ENCODE measurements at places on chromosomes 16 and 17.

- no peak for DNase-seq
These were observed 26.0 kb downstream of the LIG3 start for GRCh38 chr17:35006345-35006744.

GRCh38 chr17:41403404-41404023, 6.1 kb upstream of the KRT31 start:
- DNase-seq = no peak

- peak; percentile 52 for DNase-seq
These were observed 2.7 kb downstream of the WDR59 start for GRCh38 chr16:74982256-74982655.

DNA sequence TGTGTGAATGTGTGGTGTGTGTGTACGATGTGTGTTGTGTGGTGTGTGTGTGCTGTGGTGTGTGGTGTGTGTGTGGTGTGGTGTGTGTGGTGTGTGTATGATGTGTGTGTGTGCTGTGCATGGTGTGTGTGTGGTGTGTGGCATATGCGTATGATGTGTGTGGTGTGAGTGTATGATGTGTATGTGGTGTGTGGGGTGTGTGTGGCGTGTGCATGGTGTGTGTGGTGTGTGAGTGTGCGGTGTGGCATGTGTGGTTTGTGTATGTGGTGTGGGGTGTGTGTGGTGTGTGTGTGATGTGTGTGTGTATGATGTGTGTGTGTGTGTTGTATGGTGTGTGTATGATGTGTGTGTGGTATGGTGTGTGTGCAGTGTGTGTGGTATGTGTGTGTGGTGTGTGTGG, 50.5 kb upstream of the MPHOSPH6 start:
- DNase-seq = no peak

DNA sequence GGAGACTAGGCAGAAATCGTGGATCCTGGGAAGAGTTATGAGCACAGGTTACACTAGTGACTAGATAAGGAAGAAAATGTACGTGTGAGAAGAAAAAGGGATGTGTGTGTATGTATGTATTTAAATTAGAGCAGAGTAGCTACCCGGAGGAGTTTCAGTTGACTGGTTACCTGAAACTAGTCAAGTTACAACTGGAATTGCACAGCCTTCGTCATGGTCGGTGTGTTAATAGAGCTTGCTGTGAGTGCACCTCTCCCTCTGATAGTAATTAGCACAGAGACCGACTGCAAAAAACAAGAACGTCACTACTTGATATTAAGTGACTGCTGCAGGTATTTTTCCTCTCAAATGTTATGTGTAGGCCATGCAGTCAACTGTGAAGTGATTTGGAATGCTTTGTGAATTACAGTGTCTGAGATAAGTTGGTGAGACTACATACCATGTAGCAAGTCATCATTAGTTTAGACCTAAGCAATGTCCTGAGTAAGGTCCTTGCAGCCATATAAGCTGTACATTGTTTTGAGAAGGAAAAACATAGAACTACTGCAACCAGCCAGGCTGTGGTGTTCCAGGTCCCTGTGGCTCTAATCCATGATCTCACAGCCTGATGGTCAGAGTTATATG, 95.7 kb downstream of the WNT3 start:
- no peak for DNase-seq

GRCh38 chr16:61798741-61799140, 237.5 kb downstream of the CDH8 start:
- no peak for DNase-seq

GRCh38 chr16:62870554-62870953, 834.3 kb upstream of the CDH8 start:
- DNase-seq = peak; percentile 19

- peak; percentile 82 for DNase-seq
These were observed at the start of gene PLEKHG4 for GRCh38 chr16:67279296-67280089. Gene PLEKHG4 (plus strand): TSS chr16:67279532. CDS start chr16:67280045, 513 bp downstream.

DNA sequence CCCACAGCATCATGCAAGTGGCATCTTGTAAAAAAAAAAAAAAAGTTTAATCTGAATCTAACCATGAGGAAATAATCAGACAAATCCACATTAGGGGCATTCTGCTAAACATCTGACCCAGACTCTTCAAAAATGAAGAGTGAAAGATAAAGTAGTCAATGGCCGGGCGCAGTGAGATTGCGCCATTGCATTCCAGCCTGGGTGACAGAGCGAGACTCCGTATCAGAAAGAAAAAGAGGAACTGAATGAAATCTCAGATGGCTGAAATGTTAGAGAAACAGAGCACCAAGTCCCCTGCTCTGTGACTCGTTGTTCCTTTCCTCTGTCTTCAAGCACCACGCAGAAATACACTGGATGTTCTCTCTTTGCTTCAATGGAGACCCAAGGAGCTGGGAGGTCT, 12.7 kb upstream of the RNF135 start:
- no peak for DNase-seq

DNA sequence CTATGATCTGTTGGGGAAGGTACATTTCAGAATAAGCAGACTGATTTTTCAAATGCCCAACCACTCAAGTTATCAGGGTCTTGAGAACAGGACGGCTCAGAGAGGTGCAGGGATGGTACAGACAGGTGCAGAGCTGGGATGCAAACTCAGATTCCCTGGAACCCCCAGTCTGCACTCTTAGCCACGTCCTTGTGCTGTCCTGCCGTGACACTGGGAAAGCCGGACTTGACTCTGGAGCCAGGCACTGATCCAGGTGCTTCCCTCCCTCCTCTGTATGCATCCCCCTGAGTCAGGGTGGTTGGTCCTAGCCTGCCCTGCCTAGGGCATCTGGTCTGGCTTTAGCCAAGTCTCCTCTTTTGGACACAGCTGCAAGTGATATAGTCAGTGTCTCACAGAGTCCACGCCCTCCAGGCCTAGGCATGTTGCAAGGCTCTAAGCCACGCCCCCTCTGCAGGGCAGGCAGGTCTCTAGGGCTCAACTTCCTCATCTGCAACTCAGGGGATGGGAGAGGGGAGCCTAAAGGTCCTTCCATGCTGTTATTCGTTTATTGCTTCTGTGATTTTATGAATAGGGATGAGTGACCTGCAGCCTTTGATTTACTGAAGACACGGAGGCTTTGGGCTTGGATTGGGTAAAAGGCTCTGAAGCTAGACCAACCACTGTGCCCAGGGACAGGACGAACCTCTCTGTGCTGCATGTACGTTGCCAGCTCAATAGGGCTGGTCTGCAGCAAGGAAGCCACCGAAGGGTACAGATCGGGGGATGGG, 97.3 kb downstream of the SDK2 start:
- peak; percentile 83 for DNase-seq

- DNase-seq = peak; percentile 92
These were observed 51.1 kb downstream of the SRCIN1 start for GRCh38 chr17:38554430-38555350.

DNA sequence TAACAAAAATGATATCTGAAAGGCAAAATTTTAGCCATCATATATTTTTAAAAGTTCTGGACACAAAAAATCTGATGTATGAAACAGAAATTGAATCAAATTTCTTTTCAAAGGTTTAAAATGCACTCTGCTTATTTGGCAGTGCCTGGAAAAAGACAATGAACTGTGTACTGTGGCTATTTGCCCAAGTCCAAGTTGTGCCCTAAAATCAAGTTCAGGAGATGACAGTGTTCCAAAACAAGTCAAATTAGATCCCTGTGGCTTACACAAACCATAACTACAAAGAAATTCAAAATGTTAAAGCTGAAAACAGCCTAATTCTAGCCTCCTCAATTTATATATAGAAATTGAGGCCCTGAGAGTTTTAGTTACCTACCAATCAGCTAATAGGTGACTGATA, 25.6 kb downstream of the CMC2 start:
- no peak for DNase-seq

DNA sequence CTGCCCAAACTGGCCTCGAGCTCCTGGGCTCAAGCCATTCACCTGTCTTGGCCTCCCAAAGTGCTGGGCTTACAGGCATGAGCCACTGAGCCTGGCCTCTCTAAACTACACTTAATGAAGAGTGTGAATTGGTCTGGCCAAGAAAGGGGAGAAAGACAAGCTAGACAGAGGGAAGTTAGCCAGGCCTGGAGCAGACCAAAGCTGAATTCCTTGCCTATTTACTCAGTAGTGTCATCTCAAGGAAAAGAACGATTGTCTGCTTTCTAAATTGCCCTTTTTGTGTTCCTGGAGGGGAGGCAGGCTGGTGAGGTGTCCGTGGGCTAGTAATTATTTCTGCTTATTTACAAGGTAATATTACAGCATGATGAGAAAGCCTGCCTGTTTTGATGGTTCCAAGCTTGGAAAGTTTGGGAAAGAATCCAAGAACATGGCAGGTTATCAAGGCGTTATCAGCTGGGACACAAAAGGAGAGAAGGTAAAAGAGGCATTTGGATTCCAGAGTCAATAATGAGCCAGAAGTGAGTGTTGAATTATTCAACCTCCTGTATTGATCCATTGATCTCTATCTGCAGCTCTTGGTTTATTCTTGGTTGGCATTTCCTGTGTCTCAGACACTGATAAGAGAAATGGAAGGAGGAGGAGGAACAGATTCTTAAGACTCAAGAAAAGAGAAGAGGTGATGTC, 6.3 kb upstream of the CBFB start:
- DNase-seq = peak; percentile 3

- no peak for DNase-seq
These were observed 7.1 kb downstream of the CARHSP1 start for GRCh38 chr16:8861563-8862308.

- peak; percentile 91 for DNase-seq
These were observed 1.4 kb downstream of the TRAF4 start for GRCh38 chr17:28744972-28745785.

GRCh38 chr16:71645450-71645849, 19.5 kb downstream of the MARVELD3 start:
- DNase-seq = peak; percentile 44

- DNase-seq = peak; percentile 22
These were observed 332.5 kb downstream of the GRIN2A start for GRCh38 chr16:9849697-9850245.

GRCh38 chr16:9419161-9419560, 327.7 kb downstream of the HAPSTR1 start:
- no peak for DNase-seq

GRCh38 chr16:31143694-31144148, 6.1 kb downstream of the PRSS36 start:
- DNase-seq = no peak
